ENCODE measurements at places on chromosomes 6 and 20.
A peak's percentile ranks its signal among the peaks of the same experiment; 100 is the strongest.

DNA sequence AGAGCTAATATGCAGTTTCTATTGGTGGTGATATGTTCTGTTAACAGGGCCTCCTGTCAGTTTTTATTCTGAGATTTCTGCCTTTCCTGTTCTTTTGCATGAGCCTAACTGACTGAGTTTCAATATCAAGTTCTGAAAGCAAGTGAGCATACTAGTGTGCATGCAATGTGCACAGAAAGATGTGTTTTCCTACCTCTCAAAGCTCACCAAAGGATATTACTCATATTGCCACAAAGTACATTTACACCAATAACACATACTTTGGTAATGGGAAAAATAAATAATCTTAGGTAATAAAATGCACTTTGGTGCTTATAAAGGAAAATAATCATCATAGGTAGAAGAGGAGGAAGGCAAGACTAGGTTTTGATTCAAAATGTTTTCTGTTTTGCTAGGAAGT lies 195.0 kb downstream of the KHDC1L start:
- DNase-seq: no peak

DNA sequence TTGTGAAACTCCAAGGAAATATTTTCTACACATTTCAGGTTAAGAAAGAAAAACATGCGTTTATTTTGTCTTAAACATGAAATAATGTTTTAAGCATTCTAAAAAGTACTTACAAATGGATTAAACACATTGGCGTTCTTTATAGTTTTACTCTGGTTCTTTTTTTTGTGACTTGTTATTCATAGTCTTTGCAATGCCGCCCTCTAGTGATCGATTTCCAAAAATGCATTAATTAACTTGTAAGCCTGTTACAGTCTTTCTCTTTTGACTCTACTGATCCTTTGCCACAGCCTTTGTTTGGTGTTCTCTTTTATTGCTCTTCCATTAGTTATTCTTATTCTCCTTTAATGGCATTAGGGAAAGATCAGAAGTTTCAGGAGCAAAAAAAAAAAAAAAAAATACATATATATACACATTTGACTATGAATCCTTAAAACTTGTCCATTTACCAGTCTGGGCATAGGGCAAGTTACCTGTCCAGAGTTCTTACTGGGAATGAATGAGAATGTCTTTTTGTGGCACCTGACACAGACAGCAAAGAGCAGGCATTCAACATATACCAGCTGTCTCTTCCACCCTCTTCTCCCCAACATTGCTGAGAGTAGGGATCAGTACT lies 59.9 kb downstream of the MACROD2 start:
- peak; percentile 32 for DNase-seq

- no peak for DNase-seq
Measured at GRCh38 chr6:149891259-149891658, 6.7 kb downstream of the RAET1E start.

- DNase-seq: no peak
Measured at GRCh38 chr20:64173116-64173515, 8.9 kb downstream of the MYT1 start.

- DNase-seq: no peak
Measured at GRCh38 chr6:139381216-139381865, 6.9 kb upstream of the CITED2 start.

DNA sequence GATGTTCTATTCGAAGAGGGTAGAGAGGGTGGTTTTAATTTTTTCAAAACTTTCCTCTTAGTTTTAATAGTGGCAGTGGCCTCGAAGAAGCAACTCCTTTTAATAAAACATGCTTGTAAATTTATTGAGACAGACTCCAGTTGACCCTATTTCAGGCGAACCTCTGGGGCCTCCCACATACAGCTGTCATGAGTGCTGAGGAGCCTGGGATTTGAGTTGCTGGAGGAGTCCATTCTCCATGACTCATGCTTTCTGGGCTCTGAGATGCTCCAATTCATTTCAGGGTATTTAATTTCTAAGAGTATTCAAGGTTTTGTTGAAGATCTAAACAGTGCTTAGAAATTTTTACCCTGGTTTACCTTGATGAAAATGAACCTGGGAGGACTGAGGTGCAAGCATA lies 580.4 kb downstream of the CBLN4 start:
- DNase-seq: no peak

GRCh38 chr6:52305948-52306767 lies 21.6 kb upstream of the MCM3 start:
- DNase-seq: no peak

Measured in mucosa of gallbladder (tissue), 1 donor.